Transverse colon (tissue), 4 donors: ENCODE measurements at places on chromosomes 13 and 19. TPM values are rescaled to one million over a fixed set of nuclear protein-coding genes. Genes with fewer than 3 reads are reported as not detected.

DNA sequence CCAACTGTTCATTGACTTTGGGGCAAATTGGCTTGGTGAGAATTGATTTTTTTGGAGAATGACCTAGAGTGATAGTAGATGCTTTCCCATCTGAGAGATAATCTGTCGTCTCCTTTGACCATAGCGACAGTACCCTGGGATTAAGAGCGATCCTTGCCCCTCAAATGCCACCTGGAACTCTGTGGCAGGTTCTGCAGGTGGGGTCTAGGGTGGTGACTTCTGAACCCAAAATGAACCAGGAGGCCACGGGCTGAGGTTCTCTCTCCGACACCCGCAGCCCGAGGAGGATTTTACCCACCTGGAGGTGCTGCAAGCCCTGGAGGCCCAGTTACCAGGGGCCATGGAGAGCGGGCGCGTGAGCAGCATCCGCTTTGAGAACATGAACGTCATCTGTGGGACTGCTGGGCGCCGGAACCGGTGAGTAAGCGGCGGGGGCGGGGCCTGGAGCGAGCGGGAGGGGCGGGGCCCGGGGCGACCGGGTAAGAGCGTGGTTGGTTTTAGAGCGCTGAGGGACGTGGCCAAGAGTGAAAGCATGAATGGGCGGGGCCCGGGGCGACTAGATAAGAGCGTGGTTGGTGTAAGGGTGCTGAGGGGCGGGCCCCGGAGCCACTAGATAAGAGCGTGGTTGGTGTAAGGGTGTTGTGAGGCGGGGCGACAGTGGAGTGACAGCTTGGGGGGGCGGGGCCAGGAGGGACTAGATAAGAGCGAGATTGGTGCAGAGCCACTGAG lies 8.6 kb downstream of the C19orf81 start:
- no peak overlapping the region for H3K4me3 ChIP-seq
- H3K4me1 ChIP-seq = peaks cover 12% of the 10 kb centered on the region
- no peak overlapping the region for H3K27ac ChIP-seq

DNA sequence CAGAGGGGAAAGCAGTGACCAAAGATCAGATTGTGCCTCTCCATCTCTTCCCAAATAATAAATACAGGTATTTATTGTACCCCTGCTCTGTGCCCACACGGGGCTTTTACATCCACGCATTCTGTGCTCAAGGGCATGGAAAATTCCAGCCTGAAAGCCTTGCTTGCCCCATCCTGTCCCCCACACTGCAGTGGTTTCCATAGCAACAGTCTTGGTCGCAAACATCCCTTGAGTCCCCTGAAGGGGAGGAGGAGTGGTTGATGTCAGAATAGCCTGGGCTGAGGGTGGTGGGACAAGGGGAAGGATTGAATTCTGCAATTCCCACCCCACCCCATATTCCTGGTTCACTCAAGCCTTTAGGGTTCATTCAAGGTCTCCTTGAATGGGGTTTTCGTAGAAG lies 41.0 kb upstream of the USP29 start:
- no peak overlapping the region for H3K27ac ChIP-seq
- no peaks in the 10 kb centered on the region for H3K27me3 ChIP-seq
- H3K36me3 ChIP-seq = no peaks in the 10 kb centered on the region
- DNase-seq = no peak

Gene LILRA1
- total RNA-seq = 0.27 TPM

Gene UPF1
- total RNA-seq = 84.2 TPM

DNA sequence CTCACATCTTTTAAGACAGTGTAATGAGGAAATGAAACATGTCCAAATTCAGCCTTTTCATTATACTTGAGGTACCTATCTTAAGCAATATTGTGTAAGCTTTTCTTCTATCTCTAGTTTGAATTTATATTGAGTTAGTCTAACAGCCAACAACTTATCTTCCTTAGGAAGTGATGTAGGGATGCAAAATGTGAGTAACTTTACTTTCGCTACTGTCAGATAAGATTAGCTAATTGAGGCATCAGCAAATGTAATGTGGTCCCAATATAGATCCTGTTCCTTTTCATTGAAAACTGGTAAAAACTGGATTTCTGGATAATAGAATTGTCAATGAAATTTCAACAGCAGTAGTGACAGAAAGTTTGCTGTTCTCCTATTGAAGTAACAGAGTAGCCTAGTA lies 902.2 kb downstream of the GPC5 start:
- no peaks in the 10 kb centered on the region for H3K4me1 ChIP-seq
- H3K4me3 ChIP-seq = no peak overlapping the region
- H3K27me3 ChIP-seq = no peaks in the 10 kb centered on the region
- no peak overlapping the region for H3K27ac ChIP-seq
- no peaks in the 10 kb centered on the region for H3K36me3 ChIP-seq

Gene PNMA8C
- total RNA-seq = not detected

GRCh38 chr19:47230054-47230920 lies 712 bp downstream of the BBC3 start:
- H3K36me3 ChIP-seq = no peaks in the 10 kb centered on the region
- H3K4me1 ChIP-seq = peaks cover 43% of the 10 kb centered on the region
- no peaks in the 10 kb centered on the region for H3K27me3 ChIP-seq
- DNase-seq = peak; percentile 82

DNA sequence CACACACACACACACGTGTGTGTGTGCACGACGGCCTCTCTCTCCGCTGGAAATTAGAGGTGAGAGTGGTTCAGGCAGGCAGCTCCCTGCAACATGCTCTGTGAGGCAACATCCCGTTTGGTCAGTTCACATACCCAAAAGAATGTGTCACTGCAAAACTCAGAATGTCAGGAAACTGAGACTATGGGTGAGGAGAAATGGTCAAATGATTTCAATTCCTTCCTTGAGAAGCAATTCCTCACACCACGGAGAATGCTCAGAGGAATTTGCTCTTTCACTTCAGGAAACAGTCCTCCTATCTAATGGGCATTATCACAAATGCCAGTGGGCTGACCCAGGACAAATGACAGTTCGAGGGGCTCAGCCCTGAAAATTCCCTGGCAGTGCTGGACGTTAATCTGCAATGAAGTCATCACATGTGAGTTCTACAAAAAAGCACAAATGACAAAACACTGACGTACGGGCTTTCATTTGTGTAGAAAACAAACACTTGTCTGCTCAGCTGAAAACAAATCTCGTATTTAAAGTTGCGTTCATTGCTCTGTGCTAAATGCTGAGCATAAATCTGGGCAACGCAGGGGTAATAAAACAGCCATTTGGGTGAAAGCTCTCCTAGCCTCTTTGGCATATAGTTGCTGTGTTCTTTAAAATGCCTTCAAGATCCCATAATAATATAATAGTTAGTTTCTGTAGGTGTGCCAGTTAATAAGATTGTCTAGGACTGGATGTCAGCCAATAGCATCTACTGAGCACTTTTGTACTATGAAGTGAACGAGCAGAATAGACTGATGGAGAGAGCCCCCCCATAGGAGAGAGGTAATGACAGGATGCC lies 18.6 kb upstream of the LATS2 start:
- H3K27ac ChIP-seq = no peak overlapping the region
- no peak for DNase-seq
- H3K4me1 ChIP-seq = no peaks in the 10 kb centered on the region
- H3K36me3 ChIP-seq = no peaks in the 10 kb centered on the region
- H3K4me3 ChIP-seq = no peak overlapping the region

GRCh38 chr13:30846866-30847265 lies 59.2 kb upstream of the MEDAG start:
- no peak overlapping the region for H3K27ac ChIP-seq
- H3K27me3 ChIP-seq = no peaks in the 10 kb centered on the region

- no peaks in the 10 kb centered on the region for H3K27me3 ChIP-seq
- H3K4me3 ChIP-seq = no peak overlapping the region
Observed at GRCh38 chr13:66659286-66659685, 570.9 kb downstream of the PCDH9 start.

Gene TMEM38A
- 9.7 TPM for total RNA-seq

Gene LRG1
- 1.9 TPM for total RNA-seq

DNA sequence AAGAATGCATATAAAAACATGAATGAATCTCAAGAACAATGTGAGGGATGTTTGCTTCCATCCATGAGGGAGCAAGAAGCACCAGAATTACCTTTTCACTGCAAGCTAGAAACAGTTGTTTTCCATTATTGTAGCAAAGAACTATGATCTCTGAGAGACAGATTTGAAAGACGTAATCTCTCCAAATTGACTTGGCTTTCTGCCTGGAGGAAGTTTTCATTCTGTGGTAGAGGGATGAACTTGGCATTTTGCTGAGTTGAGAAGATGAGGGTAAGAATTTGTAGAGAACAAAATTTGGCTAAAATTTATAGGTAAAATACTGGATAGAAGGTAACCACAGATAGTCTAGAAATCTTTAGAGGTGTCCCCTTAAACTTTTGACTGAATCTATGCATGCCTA lies 496.8 kb downstream of the TDRD3 start:
- no peak overlapping the region for H3K27ac ChIP-seq
- no peak overlapping the region for H3K4me3 ChIP-seq
- H3K36me3 ChIP-seq = no peaks in the 10 kb centered on the region
- H3K27me3 ChIP-seq = no peaks in the 10 kb centered on the region
- no peak for DNase-seq

DNA sequence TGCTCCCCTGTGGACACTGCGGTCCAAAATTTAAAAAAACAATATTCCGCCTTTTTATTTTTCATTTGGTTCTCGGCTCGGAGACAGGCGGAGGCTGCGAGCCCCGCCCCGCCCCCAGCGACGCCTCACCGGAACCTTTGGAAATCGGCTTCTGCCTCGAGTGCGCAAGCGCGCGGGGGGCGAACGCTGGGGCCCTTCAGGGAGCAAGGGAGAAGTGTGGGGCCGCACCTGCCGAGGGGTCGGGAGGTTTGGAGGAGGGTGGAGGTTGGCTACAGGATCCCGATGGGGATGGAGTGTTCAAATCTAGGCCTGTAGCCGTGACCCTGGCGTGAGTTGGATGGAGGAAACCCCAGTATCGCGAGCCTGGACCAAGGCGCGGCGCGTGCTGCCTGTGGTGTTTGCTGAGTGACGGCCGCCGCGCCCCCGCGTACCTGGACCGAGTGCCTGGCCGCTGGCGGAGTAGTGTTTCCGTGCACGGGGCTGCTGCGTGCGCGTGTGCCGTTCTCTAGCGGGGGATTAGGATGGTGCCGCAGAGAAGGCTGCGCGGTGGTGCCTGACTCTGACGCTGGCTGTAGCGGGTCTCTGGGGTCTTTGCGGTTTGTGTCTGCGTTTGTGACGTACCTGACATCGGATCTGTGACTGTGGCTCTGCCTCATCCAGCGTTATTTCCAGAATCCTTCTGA lies 565 bp upstream of the ZFP30 start:
- peak overlapping the region; percentile 67 for H3K4me3 ChIP-seq
- no peaks in the 10 kb centered on the region for H3K27me3 ChIP-seq
- peaks cover 11% of the 10 kb centered on the region for H3K4me1 ChIP-seq
- peak; percentile 84 for DNase-seq
- H3K36me3 ChIP-seq = no peaks in the 10 kb centered on the region

DNA sequence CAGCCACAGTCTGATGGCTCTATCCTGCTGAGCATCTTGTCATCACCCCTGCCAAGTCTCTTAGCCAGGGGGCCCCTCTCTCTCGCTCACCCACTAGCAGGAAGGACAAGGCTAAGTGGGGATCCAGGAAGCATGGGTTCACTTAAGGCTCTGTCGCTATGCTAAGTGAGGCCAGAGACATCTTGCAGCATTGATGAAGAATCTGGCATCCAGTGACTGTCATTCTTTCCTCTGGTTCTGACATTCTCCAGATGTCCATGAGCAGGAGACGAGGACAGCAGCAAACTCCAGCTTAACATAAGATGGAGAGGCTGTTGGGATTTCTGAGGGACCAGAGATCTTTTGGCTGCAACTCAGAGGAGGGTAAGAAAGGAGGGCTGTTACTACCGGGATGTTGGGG lies 230.2 kb downstream of the TSHZ3 start:
- no peak overlapping the region for H3K27ac ChIP-seq
- H3K27me3 ChIP-seq = no peaks in the 10 kb centered on the region
- H3K4me3 ChIP-seq = no peak overlapping the region
